HEK293T (cell line): ENCODE measurements at places on chromosomes 1 and 21.
A peak's percentile ranks its signal among the peaks of the same experiment; 100 is the strongest.

DNA sequence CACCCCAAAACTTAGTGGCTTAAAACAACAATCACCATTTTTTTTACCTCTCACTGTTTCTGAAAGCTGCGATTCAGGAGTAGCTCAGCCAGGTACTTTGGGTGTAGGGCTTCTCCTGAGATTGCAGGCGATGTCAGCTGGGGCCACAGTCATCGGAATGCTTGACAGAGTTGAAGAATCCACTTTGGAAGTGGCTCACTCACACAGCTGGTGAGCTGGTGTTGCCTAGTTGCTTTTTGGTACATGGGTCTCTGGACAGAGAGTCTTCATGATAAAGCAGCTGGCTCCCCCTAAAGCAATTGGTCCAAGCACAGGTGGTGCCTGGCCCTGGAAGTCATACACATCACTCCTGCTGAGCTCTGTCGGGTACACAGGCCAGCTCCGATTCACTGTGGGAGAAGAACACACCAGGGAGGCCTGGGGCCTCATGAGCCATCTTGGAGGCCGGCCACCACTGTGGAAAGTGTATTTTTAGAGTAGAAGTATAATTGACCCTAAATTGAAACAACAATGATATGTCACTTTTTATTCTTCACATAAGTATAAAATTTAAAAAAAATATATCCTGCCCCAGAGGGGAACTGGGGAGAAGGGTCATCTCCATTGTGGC is 75.2 kb upstream of the GALNT2 start:
- DNase-seq: no peak

DNA sequence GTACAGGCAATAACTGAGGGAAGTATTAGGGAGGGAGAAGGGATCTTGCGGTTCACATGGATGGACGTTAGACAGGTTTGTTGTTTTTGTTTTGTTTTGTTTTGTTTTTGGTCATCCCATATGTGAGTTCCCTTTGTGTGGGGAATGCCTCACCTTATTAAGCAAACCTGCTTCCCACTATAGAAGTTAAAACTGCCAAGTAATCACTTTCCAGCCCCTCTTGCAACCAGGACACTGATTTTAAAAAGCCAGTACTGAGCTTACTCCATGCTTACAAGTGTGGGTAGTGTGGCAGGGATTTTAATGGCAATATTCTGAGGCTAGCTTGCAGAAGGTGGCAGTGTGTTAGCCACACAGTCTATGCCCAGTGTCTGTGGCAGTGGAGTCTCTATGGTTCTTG is 26.5 kb downstream of the SPATA45 start:
- DNase-seq: no peak

DNA sequence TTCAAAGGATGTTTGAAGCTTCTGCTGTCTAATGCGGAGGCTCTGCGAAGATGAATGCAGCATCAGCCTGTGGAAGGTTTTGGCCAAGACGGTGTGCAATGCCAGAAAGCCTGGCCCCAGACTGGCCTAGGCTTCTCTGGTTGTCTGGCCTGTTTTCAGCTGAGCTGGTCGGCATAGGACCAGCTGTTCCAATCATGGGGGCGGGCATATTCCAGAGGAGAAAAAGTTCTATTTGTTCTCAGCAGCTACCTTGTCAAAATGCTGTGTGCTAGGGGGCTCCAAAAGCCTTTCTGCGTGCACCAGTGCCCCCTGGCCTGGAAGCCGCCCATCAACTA is 57.6 kb downstream of the TGFB2 start:
- no peak for DNase-seq

DNA sequence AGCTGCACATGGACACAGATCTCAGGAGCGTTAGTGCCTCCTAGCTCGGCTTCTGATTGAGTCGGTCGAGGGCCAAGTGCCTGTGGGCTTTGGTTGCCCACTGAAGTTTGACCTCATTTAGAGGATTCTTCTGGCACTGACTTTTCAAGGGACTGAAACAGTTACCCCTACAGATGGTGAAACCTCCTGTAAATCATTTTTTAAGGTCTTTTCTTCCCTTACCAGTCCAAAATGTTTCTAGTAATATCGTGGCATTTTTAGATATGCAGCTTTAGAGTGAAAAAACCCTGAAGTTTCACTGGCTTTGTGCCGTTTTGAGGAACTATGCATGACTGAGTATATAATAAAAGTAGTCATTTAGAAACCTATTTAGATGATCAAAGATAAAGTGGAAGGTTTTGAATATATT is 34.7 kb upstream of the L1TD1 start:
- no peak for DNase-seq

DNA sequence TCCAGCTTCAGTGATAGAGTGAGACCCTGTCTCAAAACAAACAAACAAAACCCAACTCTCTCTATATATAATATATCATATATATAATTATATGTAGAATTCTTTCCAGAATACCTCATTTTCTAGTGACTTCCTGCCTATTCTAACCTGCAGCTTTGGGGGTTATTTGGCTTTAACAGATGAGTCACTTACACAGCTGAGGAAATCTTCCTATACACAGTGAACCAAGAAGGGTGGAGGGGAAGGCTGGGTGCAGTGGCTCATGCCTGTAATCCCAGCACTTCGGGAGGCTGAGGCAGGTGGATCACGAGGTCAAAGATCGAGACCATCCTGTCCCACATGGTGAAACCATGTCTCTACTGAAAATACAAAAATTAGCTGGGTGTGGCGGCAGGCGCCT is 9.2 kb downstream of the RAB29 start:
- no peak for DNase-seq

GRCh38 chr1:211648336-211648735 is 27.1 kb downstream of the NEK2 start:
- no peak for DNase-seq

DNA sequence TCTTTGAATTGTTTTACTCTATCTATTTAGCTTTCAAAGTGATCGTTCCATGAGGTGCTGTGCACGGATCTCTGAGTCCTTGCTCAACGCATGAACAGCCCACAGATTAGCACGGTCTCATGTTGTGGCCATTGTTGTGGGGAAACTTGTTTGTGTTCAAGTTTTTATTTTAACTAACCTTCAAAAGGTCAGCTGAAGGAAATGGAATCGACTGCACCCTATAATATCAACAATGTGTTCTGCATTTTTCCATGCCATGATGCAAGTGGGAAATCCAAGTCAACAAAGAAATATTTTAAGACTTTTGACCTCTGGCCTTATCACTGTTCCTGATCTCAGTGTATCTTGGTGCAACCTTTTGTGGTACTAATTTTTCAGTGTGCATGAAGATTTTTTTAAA is 6.1 kb downstream of the SH2D1B start:
- no peak for DNase-seq

- no peak for DNase-seq
Measured at GRCh38 chr1:88985032-88985431, 7.4 kb downstream of the KYAT3 start.

- no peak for DNase-seq
Measured at GRCh38 chr1:186838380-186839040, 9.8 kb downstream of the PLA2G4A start.

DNA sequence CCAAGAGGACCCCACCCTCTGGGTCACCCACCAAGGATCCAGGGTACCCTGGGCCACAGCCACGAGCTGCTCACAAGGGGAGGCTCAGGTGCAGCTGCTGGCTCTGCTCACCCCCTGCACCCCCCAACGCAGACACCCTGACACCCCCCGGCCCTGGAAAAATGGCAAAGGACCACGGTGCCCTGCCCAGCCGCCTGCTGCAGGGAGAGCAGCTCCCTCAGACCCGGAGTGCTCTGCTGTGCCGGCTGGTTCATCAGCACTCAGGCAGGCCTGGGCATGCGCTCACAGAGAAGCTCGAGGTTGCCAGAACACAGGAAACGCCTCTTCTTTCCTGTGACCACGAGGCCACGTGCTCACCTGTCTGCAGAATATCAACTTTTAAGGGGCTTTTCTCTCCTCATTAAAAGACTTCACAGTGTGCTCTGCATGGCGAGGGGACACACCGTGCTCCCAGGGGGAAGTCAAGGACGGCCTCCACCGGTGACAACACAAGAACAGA is 4.3 kb upstream of the C1QTNF12 start:
- no peak for DNase-seq

DNA sequence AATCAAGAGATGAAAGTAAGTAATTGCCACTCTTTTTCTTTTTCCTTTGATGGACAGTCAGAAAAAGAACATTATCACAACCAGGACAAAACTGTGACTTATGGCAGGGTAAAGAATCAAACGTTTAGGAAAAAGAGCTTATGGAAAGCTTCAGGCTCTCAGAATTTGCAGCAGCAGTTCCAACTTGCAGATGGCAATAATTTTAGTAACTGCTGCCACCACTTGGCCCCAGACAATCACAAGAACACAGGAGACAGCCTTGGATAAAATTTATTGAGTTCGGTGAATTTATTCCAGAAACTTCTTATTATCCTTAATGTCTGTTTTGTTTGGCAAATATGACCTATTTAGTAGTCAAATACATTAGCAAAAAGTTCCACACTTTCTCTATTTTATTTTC is 804.4 kb downstream of the BRINP3 start:
- no peak for DNase-seq

DNA sequence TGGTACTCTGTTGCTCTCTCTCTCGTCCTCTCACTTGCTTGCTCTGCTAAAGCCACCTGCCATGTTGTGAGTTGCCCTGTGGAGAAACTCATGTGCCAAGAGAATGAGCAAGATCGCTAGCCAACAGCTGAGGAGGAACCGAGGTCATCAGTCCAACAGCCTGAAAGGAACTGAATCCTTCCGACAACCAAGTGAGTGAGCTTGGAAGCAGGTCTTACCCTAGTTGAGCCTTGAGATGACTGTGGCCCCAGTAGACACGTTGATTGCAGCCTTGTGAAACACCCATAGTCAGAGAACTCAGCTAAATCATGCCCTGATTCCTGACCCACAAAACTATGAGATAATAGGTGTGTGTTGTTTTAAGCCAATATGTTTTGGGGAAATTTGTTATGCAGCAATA is 48.1 kb upstream of the BACH1 start:
- DNase-seq: no peak

- DNase-seq: no peak
Measured at GRCh38 chr1:154755858-154756730, 114.0 kb downstream of the KCNN3 start.

DNA sequence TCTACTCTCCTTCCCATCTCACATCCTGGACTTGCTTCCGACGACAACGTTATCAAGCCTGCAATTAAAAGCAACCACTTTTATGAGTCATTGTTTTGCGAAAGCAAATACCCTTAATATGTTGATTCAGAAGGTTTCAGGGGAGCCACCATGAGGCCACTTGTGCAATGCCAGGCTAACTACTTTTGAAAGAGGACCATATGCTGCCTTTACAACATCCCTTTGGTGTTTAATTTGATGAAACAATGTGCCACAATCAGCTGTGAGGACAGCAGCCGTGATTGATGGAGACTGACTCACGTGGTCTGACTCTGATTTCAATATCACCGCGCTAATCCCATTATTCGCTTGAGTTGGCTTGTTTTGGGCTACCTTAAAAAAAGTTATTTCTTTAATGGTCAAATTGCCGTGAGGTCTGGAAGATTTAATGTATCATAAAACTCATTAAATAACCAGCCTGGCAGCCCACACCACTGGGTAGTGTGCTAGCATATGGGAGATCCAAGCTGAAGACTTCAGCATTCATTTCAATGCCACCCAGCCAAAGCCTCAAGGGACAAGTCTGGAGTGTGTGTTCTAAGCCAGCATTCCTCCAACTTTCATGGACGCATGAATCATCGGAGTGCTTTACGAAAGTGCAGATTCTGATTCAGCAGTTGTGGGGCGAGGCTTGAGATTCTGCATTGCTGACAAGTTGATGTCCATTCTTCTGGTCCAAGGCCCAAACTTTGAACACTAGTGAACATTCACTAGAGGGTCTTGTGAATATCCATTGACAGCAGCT is 73.3 kb upstream of the PAXBP1 start:
- DNase-seq: peak; percentile 24
